ENCODE measurements at places on chromosomes 7 and 10.

DNA sequence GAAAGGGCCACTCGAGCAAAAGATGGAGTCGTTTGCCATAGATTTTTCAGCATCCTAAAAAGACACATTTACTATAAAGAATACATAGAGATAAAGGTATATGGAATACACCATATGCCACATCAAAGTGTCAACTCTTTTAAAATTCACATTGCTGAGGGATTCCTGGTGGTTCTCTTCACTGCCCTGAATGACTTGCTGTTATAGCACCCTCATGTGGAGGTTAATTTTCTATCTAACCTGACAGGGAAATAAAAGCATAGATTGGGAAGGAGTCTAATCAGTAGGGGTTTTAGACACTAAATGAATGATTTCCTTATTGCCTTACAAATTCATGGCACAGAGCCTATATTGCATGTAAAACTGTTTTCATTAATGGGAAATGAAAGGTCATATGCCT lies 25.9 kb downstream of the DNAH11 start:
- DNase-seq: no peak

DNA sequence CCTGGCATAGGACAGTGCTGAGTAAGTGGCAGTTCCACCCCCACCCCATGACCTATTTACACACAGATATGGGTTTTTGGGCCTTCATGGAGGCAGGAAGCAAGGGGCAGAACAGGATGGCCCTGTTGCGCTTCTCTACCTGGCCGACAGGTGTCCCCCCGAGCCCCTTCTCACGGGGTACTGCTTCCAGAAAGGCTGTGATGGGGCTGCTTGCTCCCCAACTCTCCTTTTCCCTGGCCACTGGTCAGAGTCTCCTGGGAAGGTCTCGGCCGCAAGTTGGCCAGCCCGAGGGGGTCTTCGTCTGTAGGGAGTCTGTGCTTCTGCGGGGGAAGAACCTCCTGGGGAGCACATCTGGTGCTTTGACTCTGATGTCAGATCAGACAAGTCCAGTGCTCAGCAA lies 139.8 kb upstream of the TNS3 start:
- no peak for DNase-seq

- DNase-seq: no peak
Observed at GRCh38 chr10:6695519-6695918, 115.4 kb upstream of the PRKCQ start.

DNA sequence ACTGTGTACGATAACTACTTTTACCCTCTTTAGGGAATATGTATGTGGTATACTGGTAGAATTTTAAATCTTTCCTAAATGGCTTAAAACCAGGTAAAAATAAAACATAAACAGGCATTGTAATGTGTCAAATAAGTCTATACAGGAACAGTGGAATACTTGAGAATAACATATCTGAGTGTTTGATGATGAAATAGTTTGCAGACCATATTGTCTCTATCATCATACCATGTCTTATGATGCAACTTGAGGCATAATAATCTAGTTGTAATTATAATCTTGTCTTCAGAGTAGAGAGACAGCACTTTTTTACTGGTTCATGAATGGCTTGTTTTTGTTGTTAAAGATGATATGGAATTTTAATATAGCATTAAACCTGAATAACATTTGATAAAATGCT lies 293.5 kb downstream of the CDK14 start:
- no peak for DNase-seq

GRCh38 chr7:77239471-77239870 lies 39.9 kb upstream of the FGL2 start:
- no peak for DNase-seq

DNA sequence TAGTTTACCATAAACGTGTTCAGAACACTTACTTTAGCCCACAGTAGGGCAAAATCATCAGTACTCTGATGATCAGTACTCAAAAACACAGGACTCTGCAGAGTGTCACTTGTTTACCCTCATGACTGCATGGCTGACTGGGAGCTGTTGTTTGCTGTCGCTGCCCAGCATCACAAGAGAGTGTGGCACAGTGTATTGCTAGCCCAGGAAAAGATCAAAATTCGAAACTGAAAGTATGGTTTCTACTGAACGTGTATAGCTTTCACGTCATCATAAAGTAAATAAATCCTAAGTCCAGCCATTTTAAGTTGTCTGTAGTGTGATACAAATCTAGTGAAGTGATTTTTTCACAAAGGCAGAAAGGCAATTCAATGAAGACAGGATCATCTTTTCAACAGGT lies 184.6 kb downstream of the RAMP3 start:
- DNase-seq: no peak
